SW 1271 (cell line): ENCODE measurements at places on chromosomes 13 and 19.

GRCh38 chr19:13521066-13521465 is 14.8 kb upstream of the CACNA1A start:
- DNase-seq: no peak

GRCh38 chr19:27876976-27877512 is 1335.9 kb downstream of the UQCRFS1 start:
- DNase-seq: no peak

- DNase-seq: no peak
Measured at GRCh38 chr19:41325947-41326706, 16.2 kb downstream of the CCDC97 start.

- no peak for DNase-seq
Measured at GRCh38 chr19:7540761-7541474, 5.4 kb downstream of the PNPLA6 start.

- DNase-seq: no peak
Measured at GRCh38 chr13:98575904-98576199, 1.1 kb downstream of the STK24 start.
